ENCODE measurements at places on chromosomes 2 and 18.

- no peak for DNase-seq
Observed at GRCh38 chr18:11309172-11309571, 159.8 kb upstream of the PIEZO2 start.

DNA sequence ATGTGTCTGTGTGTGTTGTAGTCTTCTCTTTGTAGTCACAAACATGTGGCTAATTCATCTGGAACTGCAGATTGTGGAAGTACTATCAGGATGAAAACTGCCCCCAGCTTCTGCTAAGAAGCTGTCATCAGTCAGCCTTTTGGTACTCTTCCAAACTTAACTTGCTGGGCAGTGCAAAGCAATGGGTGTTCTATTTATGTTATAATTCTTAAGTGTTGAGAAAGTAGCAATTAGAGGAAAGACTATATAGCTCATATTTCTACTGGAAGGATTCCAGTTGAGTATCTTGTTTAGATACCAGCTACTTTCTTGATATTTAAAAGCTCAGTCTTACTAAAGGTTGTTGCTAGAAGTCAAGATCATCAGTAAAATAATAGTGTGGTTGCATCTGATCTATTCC, 52.1 kb downstream of the SLC38A11 start:
- DNase-seq, result no peak

DNA sequence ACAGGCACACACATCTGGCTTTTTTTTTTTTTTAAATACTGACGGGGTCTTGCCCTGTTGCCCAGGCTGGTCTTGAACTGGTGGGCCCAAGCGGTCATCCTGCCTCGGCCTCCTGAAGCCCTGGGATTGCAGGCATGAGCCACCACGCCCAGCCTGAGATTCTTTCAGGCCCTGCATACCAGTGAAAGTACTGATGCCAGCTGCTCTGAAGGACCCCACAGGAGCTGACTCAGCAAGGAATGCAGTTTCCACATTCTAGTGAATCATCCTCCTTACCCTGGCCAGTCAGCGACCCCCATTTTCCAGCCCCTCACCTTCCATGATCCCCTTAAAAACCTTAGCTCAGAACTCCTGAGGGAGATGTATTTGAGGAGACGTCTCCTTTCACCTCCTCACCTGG, 5.8 kb upstream of the DTYMK start:
- no peak for DNase-seq

DNA sequence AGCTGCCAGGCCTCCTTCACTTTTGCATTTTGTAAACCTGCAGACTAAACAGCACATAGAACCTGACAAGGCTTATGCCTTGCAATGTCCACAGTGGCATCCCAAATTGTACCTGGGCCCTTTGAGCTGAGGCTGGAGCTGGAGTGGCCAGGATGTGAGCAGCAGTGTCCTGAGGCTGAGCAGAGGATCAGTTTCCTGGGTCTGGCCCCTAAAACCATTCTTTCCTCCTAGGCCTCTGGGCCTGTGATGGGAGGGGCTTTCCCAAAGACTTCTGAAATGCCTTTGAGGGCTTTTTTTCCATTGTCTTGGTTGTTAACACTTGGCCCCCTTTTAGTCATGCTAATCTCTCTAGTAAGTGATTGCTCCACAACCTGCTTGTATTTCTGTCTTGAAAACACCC, 32.8 kb downstream of the FSIP2 start:
- no peak for DNase-seq

GRCh38 chr2:24077535-24077877, 1.4 kb upstream of the SF3B6 start:
- no peak for DNase-seq

DNA sequence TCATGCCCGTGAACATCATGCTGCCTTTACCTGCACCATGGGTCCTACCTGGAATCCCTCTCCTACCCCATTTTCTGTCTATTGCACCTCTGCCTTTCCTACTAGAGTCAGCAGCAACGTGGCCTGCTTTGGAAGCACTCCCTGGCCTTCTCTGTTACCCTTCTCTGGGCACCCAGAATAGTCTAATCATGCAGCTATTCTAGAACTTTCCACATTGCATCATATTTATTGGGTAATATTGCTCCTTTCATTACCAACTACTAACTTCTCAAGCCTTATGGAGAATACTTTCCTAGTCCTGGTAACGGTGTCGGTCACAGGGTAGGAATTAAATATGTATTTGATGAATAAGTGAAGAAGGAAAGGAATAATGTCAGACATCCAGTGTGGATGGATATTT, 33.3 kb upstream of the CREG2 start:
- no peak for DNase-seq

- DNase-seq, result no peak
Observed at GRCh38 chr2:172398440-172398839, 28.9 kb upstream of the ITGA6 start.

DNA sequence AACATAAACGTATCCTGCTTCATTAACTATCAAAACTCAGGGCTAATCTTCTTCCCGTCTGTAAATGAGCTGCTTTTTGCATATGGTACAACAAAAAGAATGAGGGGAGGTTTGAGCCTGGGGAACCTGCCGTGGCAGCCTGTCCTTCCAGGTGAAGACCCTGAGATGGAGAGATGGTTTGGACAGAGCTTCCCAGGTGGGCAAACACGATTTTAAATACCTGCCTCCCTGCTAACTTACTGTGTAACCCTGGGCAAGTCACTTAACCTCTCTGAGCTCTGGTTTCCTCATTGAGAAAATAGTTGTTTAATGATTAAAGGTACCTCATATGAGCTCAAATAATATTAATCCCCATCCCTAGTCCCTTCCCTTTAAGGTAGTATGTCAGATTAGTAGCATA, 9.0 kb downstream of the EMX1 start:
- DNase-seq, result no peak

- no peak for DNase-seq
Observed at GRCh38 chr2:181774685-181775084, 94.4 kb upstream of the NEUROD1 start.

GRCh38 chr18:44979748-44980147, 299.1 kb downstream of the SETBP1 start:
- DNase-seq, result no peak

- no peak for DNase-seq
Observed at GRCh38 chr2:36044411-36044810, 311.2 kb upstream of the CRIM1 start.

DNA sequence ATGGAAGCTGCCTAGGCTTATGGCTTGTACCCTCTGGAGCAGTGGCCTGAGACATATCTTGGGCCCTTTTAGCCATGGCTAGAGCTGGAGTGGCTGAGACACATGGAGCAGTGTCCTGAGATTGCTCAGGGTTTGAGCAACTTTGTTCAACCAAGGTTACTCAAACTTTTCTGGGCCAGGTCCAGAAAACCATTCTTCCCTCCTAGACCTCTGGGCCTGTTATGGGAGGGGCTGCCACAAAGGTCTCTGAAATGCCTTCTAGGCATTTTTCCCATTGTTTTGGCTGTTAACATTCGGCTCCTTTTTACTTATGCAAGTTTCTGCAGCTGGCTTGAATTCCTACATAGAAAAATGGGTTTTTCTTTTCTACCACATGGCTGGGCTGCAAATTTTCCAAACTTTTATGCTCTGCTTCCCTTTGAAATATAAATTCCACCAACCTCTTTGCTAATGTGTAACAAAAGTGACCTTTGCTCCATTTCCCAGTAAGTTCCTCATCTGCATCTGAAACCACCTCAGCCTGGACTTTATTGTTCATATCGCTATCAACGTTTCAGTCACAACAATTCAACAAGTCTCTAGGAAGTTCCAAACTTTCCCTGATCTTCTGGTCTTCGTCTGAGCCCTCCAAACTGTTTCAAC, 84.9 kb upstream of the MAP4K3 start:
- DNase-seq, result no peak

DNA sequence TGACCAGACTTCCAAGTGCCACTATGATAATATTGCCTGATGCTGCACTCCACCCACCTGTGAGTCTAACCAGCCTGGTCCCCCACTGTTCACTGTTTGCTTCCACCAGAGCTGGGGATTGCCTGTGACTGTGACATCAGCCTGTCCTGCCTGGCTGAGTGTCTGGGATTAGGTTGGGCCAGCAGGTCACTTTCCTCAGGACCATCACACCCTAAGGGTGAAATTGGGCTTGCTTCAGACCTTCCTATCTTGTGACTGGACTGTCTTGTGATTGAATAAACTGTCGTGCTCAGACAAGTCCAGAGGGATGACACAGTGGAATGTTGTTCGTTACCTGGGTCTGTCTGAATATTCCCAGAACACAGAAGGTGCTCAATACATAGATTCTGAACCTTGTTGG, 87.4 kb upstream of the HK2 start:
- DNase-seq, result no peak

DNA sequence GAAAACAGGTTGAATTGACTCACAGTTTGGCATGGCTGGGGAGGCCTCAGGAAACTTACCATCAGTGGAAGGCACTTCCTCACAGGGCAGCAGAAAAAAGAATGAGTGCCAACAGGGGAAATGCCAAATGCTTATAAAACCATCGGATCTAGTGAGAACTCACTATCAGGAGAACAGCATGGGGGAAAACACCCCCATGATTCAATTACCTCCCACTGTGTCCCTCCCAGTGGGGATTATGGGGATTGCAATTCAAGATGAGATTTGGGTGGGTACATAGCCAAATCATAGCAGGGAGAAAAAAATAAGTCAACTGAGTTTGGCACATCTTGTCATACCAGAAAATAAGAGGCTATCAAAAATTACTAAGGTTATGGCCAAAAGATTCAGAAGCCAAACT, 96.3 kb downstream of the TRIP12 start:
- no peak for DNase-seq

DNA sequence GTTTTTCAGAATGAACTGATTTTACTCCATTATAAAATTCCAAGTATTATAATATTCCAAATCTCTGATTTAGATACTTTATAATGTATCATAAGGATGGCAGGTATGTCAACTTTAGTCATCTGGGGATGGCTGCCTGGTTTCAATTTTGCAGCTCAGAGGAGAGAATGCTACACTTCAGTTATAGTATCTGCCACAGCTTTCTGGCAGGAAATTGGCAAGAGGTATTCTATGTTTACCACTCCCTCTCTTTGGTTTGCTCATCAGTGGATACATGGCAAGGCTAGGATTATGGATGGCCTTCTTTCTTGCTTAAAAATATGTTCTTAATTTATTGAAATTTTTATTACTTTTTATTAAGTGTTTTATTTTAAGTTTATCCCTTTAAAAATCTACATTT, 67.0 kb upstream of the TNFRSF11A start:
- DNase-seq, result no peak

DNA sequence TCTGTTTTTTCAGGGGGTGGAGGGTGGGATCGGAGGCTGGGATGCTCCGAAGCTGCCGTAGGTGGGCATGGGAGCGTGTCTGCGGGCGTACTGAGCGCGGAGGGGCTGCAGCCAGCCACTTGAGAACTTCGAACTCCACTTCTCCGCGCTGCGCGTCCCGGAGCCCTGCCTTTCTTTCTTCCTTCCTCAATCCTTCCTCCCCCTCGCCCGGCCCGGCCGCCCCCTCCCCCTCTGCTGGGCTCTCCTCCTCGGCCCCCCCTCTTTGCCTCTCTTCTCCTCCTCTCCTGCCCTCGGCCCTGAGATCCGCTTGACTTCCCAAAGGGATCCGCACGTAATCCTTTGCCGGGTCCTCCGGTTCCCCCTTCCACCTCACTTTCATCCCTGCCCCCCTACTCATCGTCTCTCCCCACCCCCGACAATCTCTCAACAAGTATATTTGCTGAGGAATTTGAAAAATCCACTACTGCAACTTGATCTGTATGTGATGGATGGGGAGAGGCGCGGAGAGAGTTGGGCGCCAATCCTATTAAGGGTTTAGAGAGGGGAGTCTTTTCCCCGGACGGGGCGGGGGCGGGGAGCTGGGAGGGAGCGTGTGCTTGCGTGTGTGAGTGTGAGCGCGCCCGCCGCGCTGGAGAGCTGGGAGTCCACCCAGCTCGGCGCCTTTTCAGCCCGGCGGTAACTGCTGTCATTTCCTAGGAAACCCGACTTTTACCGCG, 1.1 kb downstream of the GLI2 start:
- DNase-seq, result no peak

DNA sequence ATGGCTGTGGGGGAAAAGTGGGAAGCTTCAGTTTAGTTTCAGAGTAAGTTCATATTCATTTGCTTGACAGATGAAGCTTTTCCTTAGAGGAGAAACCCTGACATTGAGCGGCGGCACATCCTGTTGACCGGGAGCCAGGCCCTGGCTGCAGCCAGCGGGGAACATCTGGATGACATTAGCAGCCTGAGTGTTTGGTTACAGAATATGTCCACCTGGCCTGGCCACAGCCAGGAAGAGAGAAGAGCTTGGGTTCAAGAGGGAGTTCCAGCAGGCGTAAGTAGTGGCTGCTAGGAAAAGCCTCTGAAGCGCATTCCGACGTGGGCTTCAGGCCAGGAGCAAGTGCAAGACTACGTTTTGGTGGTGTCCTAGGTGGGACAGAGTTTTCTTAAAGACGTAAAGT, 144.9 kb upstream of the MYCN start:
- no peak for DNase-seq

- DNase-seq, result no peak
Observed at GRCh38 chr2:8761529-8762164, 75.8 kb downstream of the KIDINS220 start.

GRCh38 chr2:43127208-43127940, 99.0 kb downstream of the ZFP36L2 start:
- peak; percentile 92 for DNase-seq

DNA sequence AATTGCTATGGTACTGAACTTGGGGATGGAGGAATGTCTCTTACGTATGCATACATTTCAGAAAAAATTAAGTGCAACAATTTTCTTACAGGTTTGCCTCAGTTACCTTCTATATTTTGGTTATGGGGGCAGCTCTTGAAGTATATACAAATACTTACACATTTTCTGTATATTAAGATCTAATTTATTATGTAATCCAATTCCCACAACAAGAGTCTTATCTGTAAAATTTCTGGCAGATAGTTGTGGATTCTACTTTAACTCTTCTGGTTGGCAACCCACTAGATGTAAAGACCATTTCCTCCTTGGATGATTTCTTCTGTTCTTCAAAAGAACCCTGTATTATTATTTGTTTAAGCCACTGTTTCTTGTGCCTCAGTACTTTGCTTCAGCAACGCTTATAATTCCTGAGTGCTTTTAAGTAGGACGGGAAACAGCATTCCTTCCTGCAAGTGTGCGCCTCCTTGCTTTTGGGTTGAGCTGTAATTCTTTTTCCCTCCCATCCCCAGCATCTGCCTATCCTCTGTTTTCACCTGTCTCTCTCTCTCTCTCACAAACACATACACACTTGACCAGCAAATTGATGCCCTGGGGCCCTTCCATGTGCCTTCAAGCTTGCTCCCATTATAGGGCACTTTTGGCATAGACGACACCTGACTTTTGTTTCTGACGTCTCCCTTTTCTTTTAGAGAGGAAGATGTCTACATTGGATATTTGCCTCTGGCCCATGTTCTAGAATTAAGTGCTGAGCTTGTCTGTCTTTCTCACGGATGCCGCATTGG, 61.4 kb downstream of the ACSL3 start:
- DNase-seq, result no peak

DNA sequence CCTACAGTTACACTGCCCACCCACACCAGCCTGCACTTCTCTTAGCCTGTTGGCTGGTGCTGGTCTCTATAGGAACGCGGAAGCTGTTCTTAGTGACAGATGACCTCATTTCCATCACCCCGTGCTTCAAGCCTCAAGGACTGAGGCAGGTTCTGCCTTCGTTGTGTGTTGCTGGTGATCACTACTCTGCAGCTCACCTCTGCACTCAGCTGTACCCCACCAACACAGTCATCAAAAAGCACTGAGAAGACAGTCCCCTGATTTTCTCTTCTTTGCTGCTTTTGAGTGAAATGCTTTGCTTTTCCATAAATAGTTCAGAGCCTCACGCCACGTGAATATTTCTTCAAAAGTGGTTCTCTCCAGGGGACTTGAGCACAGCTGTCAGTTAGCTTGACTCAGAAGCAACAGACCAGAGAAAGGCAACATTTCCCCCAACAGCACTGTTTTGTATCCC, 225.7 kb upstream of the CCDC150 start:
- no peak for DNase-seq

All from activated T-cell treated with anti-CD3 and anti-CD28 coated beads for 1 hour (primary cell).